Articular chondrocyte of knee joint (primary cell): ENCODE measurements at places on chromosomes 2 and 18. TPM values are rescaled to one million over a fixed set of nuclear protein-coding genes. Genes with fewer than 3 reads are reported as not detected.

Gene ATP6V1B1
- total RNA-seq: 0.39 TPM in 1 of 2 replicates, not detected in the other

Gene SP3
- 101 and 102 TPM in 2 replicates for total RNA-seq

Gene CCDC150
- total RNA-seq: 4.3 and 5.4 TPM in 2 replicates

Gene RGPD3
- total RNA-seq: 0.65 and 1.2 TPM in 2 replicates

Gene OBSL1
- 57.1 and 60.0 TPM in 2 replicates for total RNA-seq

Gene PECR
- 11.6 and 15.2 TPM in 2 replicates for total RNA-seq

Gene BCL2
- 3.7 and 4.6 TPM in 2 replicates for total RNA-seq

Gene HDLBP
- 880 and 1,110 TPM in 2 replicates for total RNA-seq

Gene ALLC
- total RNA-seq: not detected in 2 replicates

Gene POTEJ
- total RNA-seq: not detected in 2 replicates

Gene RNF152
- 10.6 and 21.2 TPM in 2 replicates for total RNA-seq

Gene SUCLG1
- 52.2 and 66.1 TPM in 2 replicates for total RNA-seq

Gene PTCD3
- 76.4 and 78.0 TPM in 2 replicates for total RNA-seq
